ENCODE measurements at places on chromosomes 13 and 19.

DNA sequence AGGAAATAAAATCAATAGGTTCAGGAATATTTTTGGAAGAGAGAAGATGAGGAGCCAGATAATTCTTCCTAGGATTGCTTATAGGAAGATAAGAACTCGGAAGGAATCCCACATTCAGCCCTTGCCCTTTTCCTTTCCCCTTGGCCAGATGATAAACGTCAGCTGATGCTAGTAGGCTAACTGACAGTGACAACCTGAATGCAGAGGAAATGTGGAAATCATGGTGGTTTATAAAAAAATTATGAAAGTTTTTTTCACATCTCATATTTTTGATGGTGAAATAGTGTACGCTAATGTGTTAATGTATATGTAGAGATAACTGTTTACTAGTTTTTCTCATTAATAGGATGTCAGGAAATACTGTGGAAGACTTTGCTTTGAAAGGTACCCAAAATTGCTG lies 56.9 kb downstream of the EDNRB start:
- no peak for DNase-seq

GRCh38 chr13:39998166-39998565 lies 342.7 kb downstream of the COG6 start:
- DNase-seq = no peak

- no peak for DNase-seq
Measured at GRCh38 chr19:2982561-2982960, 5.2 kb downstream of the TLE6 start.

DNA sequence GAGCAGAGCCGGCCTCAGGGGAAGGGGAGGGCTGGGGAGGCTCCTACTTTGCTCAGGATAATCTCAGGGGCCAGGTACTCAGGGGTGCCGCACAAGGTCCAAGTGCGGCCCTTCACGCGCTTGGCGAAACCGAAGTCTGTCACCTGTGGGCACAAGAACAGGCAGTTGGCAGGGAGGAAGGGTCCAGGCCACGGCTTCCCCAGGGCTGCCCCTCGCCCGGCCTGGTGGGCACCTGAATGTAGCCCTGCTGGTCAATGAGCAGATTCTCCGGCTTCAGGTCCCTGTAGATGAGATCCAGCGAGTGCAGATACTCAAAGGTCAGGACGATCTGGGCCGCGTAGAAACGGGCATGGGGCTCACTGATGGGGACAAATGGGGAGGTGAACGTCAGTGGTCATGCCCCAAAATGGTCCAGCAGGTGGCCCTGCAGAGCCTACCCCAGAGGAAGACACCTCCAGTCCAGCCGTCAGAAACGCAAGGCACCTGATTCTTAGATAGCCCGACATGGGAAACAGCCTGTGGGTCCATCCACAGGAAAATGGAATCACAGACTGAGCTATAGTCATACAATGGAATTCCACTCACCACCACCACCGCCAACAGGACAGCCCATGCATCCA lies 7.1 kb upstream of the SAMD1 start:
- no peak for DNase-seq

DNA sequence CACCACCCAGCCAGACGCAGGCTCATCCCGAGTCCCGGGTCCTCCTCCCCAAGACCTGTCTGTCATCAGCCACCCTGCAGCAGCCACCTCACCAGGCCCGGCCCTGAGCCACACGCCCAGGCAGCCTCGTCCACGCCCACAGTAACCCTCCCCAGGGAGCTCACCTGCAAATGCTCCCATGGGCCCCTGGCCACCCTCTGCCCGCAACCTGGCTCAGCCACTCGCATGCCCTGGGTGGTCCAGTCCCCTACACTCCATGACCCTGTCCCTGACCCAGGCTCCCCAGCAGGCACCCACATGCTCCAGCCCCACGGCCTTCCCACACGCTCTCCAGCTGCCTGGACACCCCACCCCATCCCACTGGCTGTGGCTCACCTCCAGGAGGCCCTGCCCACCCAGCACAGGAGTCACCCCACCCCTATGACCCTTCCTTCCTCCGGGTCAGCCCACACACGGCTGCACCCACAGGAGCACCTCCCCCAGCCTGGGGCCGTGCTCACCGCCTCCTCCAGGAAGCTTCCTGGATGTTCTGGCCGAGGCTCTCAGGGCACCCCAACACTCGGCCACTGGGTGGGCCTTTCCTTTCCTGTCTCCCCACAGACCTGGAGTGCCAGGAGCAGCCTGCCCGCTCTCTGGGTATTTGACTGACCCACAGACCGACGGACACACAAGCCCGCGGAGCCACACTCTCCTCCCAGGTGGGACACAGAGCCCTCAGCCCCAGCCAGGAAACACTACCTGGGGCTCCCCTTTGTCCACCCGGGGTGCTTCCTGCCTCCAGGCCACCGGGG lies 3.6 kb downstream of the TMEM259 start:
- no peak for DNase-seq

DNA sequence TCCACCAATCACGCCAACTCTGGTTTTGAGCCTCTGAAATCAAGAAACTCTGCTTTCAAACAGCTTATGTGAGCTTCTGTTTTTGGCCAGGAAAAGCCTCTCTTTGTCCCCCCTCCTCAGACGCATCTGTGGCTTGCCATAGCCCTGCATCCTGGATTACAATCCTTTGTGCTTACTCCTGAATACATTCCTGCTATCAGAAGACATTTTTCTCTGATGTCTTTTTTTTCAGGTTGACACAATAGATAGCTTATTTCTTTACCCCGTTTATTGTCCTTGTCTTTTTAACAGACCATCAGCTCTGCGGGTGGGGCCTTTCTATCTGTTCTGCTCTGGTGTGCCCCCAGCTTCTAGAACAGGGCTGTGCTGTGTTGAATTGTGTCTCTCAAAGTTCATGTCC lies 11.0 kb downstream of the PNMA8B start:
- DNase-seq = no peak

DNA sequence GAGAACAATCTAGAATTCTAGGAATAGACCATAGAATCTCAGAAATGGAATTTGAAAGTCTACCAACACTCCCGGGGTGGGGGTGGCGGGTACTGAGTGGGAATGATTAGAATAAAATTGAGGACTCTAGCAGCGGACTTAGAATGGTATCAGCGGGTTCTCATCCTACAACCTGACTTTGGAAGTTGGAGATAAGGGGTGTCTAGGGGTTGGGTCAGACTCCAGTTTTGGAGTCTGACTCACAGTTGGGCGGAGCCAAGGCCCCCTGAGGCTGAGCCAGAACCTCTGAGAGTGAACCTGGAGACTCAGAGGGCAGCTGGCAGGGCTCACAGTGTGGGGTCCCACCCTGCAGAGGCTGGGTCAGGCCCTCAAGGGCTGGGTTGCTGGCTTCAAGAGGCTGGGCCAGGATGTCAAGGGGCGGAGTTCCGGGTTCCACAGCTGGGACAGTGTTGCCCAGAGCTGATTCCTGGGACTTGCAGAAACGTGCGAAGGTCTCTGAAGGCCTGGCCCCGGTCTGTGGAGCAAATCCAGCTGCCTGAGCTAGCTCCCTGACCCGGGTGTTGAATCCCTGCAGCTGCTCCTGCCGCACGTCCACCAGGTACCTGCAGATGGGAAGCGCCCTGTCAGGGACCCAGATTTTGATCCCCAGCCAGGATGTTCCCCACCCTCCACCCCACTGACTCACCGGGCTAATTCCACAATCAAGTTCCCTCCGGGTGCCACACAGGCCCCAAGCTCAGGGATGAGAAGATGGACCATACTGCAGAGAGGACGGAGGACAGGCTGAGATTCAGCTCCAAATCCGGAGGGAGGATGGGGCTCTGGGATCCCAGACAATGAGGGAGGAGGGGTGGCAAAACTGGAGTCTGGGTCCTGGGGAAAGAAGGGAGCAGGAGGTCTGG lies 1.6 kb upstream of the TNNI3 start:
- DNase-seq = no peak

- DNase-seq = no peak
Measured at GRCh38 chr19:42095142-42095813, 19.3 kb downstream of the ZNF574 start.

DNA sequence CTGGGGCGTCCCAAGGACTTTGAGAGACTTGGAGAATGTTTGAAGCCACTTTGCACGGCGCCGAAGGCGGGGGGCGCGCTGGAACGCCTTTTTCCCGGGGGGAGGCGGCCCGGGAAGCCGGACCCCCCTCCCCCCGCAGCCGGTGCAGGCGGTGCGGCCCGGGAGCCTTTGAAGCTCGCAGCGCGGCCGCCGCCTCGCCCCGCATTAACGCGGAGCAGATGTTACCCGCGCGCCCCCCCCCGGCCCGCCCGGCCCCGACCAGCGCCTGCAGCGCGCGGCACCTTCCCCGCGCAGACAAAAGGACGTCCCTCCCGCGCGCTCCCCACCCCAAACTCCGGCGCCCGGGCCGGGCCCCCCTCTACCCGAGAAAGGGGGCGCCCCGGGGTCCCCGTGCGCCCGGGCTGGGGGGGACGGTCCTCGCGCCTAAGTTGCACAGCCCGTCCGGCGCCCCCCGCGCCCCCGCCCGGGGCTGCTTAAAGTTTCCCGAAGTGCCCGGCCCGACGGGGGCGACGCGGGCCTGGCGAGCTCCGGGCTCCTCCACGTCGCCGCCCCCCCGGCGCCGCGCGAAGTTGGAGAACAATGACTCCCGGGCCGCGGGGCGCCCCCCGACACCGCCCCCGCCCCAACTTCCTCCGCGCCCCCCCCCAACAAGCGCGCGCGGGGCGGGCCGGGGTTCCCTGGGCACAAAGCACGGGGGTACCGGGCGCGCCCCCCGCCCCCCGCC lies 685 bp downstream of the TCF3 start:
- peak; percentile 71 for DNase-seq

DNA sequence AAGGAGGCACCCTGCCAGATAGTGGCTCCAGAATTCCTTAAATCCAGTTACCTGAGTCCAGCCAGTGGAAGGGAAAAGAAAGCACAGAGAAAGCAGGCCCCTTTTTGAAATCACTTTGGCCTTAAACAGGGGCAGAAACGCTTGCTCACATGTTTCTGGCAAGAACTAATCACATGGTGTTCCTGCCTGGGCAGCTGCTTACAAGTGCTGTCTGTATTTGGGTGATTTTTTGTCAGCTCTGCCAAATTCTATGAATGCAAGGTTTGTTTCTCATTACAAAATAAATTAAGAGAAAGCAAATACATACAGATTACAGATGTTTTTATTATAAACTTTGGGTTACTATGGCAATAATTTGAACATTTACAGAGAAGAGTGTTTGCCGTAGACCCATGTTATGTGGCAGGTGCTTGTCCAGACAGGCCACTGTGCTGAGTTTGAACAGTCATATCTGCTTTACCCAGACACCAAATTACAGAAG lies 1237.8 kb downstream of the SLITRK5 start:
- no peak for DNase-seq

DNA sequence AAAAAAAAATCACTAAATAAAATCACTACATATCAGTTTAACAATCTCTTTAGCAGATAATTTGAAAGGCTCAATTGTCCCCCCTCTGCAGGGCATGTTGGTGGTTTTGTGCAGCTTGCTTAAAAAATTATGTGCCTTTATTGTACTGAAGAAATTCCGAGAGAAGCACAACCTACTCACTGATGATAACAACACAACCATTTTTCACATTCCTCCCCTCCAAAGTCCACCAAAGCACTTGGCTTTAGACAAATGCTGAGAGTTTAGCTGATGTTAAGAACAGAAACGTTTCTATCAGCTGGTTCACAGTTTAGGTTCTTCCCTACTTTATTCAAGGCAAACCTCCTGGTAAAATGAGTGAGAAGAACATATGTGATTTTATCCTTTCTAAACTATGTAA lies 923 bp downstream of the DOCK9 start:
- DNase-seq = no peak

DNA sequence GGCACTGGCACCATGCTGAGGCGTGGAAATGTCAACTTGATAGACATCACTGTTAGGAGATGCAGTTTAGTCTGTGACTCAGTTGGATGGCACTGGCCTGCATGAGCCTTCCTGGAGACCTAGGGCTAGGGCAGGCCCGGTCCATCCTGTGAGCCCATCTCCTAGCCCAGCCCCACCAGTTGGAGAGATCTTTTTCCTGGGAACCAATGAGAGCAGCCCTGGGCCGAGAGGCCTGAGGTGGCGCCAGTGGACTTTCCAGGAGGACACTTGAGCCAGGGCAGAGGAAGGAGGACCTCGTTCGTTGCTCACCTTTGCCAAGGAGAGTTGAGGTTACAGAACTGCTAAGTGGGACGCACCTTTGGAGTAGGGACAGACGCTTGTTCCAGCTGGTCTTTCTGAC lies 100.5 kb upstream of the TEX29 start:
- no peak for DNase-seq

- no peak for DNase-seq
Measured at GRCh38 chr13:66098931-66099628, 1131.1 kb downstream of the PCDH9 start.

GRCh38 chr13:35926859-35927530 lies 204.2 kb downstream of the DCLK1 start:
- DNase-seq = no peak

DNA sequence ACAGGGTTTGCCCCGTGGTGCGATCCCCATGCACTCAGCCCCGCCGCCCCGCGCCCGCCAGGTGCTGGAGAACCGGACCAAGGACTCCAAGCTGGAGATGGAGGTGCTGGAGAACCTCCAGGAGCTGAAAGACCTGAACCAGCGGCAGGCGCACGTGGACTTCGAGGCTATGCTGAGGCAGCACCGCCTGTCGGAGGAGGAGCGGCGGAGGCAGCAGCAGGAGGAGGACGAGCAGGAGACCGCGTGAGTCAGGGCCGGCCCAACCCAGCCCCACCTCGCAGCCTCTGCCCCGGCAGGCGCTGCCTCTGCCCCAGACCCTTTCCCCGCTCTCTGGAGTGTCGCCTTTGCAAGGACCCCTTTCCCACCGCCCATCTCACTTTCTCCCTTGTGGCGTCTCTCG lies 11.3 kb downstream of the YJU2 start:
- DNase-seq = no peak

- no peak for DNase-seq
Measured at GRCh38 chr19:36527873-36528193, 238 bp downstream of the ZNF260 start.

DNA sequence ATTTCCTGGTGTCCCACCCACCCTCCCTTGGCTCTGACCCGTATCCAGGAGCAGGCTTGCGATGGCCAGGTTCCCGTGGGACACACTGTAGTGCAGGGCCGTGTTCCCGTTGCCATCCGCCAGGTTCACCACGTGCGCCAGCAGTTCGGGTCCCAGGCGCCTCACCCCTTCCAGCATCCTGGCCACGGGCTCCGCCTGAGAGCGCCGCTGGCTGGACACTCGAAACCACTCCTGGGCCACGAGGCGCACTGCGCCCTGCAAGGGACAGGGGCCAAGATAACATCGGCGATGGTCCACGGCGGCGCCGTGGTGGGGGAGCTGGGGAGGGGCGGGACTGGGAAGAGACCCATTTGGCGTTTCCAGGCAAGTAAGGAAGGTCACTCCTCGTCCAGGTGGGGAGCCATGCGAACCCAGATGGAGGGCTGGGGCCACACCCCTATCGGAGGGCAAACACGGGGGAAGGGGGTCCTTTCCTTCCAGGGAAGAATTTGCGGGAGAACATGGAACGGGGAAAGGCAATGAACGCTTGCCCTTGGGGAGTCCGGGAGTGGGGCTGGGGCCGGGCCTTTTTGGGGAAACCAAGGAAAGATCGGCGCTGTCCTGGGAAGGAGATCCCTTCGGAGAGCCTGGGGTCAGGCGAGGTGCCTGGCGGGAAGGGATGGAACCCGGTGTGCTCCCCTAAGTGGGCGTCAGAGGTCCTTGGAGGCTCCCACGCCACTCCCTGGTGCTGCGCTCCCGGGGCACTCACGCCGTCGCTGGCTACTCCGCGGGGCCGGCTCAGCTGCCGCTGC lies 9.9 kb downstream of the KANK3 start:
- no peak for DNase-seq

GRCh38 chr13:109140479-109141349 lies 511.3 kb downstream of the MYO16 start:
- DNase-seq = no peak

GRCh38 chr13:20064128-20064527 lies 96.7 kb downstream of the GJA3 start:
- DNase-seq = no peak

Data from ecto neural progenitor cell (in vitro differentiated cells).